ENCODE measurements at places on chromosomes 5 and 9.

- no peak for DNase-seq
These were observed 137.2 kb upstream of the FST start for GRCh38 chr5:53343187-53343586.

DNA sequence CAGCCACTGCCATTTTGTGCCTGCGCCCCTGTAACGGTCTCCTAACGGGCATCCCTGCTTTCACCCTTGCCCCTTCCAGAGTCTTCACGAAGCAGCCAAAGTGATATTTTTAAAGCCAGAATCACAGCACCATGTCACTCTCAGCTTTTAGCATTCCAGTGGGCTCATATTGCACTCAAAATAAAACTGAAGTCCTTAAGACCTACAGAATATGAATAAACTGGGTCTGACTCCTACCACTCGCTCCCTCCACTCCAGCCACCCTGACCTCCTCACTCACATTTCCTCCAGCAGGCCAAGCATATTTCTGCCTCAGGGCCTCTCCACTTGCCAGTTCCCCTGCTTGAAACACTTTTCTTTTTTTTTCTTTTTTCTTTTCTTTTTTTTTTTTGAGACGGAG, 2.4 kb upstream of the PDLIM7 start:
- DNase-seq: no peak

DNA sequence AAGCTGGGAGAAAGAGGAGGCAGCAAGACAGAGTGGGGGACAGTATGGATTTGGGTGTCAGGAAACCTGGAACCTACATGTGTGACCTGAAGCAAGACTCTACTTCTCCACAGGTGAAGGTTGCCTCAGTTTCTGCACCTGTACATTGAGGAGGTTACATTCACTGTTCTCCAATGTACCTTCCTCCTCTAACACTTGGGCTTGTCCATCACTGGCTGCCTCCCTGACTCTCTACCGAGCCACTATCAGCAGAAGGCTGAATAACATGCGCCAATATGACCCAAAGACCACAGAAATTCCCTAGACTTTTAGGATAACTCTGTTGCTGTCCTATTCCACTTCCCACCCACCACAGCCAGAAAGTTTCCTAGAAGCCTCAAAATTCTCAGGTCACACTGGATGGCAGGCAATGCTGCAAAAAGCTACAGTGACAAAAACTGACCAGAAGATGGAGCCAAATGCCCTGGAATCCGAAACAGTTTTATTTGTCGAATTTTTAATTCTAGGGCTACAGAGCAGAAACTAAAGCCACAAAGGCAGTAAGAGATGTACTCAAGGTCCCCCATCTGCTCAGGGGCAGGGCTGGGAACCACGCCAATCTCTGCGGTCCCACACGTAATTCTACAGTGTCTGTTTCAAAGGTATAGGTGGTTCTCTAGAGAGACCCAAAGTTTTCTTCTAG, 64.4 kb downstream of the FAM114A2 start:
- no peak for DNase-seq

DNA sequence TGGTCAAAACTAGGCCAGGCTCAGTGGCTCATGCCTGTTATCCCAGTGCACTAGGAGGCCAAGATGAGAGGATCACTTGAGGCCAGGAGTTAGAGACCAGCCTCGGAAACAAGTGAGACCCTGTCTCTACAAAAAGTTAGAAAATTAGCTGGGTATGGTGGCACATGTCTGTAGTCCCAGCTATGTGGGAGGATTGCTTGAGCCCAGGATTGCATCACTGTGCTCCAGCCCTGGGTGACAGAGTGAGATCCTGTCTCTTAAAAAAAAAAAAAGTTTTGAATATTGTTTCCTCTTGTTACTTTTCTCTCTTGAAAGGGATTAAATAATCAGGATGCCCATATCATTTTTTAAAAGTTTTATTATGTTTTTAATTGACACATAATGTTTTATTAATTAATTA, 7.6 kb downstream of the ARHGEF37 start:
- DNase-seq: no peak

GRCh38 chr5:55222092-55222984, 4.8 kb downstream of the MCIDAS start:
- DNase-seq: no peak

GRCh38 chr9:116099821-116100220, 53.8 kb upstream of the PAPPA start:
- no peak for DNase-seq

DNA sequence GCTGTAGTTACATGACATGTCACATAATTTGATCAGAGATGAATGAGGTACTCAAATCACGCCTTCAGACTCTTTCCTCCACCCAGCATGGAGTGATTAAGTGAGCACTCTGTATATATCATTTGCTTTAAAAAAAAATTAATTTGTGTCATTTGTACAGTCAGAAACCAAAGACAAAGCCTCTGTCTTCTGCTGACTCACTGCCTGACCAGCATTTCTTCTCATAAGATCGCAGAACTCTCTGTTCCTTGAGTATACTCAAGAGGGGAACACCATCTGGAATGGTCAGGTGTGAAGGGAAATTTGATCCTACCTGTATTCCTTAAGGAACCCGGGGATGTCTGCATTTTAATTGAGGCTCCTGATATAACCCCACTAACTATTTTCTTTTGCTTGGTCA, 254.4 kb downstream of the FAM114A2 start:
- no peak for DNase-seq

GRCh38 chr5:32083981-32084430, 90.1 kb downstream of the GOLPH3 start:
- DNase-seq: no peak

GRCh38 chr9:132978112-132978450, 413 bp upstream of the GFI1B start:
- no peak for DNase-seq

DNA sequence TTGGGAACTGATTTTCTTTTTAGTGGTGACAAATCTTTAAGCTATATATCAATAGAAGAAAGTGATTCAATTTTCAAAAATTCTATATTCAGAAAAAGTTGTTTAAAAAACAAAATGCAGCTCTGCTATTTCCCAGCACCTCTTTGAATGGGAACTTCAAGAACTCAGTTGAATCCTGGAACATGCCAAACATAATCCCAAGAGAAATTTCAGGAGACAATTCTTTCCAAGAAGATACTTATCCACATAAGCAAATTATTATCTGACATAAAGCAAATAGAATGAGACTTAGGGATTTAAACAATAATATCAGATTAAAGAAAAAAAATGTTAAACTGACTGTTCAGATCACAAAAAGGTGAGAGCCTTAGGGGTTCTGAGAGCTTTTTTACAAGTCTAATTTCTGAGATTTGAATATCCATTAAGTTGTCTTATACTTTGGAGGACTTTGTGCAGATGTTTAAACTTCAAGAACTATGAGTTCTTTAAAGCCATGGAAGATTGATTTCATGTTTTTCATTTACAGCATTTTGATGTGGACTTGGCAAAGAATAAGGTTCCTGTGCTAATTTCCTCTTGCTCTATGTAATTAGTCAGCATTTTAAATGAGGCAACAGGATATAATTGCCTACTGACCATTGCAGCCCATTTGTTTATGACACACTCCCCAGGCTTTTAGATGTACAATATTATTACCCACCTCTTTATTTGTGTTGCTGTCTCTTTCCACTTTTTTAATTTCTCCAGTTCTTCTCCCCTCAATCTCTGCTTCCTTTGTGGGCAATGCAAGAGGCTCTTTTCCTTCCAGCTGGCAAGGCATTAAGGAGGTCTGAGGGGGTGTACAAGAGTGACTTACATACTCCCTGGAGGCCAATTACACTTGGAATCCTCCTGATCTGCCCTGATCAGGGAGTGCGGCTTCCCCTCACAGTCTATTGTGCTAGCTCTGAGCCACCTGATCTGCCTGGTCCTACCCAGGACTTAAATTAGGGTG, 419.1 kb downstream of the NR2F1-AS1 start:
- no peak for DNase-seq

DNA sequence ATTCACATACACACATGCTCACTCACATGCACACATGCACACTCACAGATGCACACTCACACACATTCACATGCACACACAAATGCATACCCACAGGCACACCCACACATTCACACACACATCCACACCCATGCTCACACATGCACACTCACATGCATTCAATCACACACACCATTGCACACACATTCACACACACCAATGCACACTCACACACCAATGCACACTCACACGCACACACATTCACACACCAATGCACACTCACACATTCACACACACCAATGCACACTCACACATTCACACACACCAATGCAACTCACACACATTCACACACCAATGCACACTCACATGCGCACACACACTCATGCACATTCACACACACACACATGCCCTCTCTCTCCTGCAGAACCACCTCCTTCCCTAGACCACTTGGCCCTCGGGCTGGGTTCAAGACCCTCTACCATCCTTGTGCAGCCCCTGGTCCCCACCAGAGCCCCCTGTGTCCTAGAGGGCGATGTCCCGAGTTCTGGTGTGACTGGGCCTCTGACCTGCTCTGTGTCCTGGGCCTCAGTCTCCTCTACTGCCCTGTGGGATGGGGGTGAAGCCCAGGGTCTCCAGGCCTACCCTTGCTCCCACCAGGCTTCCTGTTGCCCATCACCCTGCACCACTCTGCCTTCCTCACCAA, 139.0 kb downstream of the OLFM1 start:
- no peak for DNase-seq

GRCh38 chr9:89497257-89497963, 503 bp downstream of the SEMA4D start:
- DNase-seq: no peak

DNA sequence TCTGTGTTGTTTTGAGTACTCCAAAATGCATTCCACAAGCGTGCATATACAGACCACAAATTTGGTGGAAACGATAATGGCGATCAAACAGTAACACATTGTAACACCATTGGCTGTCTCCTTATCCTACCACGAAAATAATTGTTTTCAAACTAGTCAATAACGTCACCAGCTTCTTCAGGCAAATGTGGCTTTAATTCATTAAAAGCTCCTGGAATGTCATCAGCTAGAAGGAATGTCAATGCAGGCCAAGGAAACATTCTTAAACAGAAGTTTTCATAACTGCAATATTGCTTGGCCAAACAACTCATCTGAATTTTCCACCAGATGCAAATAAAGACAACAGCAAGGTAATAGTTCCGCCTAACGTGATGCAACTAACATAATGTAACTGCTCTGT, 71.6 kb upstream of the XPA start:
- DNase-seq: no peak

DNA sequence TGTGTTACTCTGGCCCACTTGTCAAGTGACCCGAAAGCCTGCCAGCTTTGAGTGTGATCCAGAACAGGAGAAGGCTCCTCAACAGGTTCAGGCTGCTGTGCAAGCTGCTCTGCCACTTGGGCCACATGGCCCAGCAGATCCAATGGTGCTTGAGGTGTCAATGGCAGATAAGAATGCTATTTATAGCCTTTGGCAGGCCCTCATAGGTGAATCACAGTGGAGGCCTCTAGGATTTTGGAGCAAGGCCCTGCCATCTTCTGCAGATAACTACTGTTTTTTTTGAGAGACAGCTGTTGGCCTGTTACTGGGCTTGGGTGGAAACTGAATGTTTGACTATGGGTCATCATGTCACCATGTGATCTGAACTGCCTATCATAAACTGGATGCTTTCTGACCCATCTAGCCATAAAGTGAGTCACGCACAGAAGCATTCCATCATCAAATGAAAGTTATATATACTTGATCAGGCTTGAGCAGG, 180.8 kb downstream of the CARTPT start:
- no peak for DNase-seq

DNA sequence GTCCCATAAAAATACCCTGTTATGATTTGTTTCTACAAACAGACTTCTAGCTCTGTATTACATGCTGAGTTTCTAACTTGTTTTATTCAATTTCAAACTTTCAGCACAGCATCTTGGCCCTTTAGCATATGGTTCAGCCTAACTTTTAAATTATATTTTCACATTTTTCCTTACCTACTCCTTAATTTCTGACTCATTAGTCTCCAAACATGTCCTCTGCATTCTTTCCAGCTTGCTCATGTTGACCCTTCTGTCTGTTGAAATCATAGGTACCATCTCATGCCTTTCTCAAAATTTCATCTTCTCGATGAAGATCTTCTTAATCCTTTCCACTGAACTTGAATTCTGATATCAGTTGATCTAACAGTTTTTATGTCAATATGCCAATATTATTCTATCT, 200.9 kb upstream of the RIOK2 start:
- no peak for DNase-seq

DNA sequence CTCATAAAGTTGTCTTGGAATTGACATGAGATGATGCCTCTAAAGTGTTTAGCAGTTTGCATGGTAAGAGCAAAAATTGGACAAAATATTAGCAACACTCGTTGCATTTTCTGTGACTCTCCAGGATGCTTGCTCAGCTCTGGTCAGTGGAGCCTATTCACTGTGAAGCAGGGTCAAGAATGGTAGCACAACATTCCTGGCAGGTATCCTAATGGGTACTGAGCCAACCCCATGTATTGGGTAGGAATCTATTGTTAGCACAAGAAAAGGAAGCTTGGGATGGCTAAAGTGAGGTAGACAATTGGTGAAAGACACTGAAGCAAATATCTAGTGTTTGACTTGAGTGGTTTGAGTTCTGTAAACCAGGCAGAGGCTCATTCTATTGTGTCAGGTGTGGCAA, 10.4 kb upstream of the ACTBL2 start:
- DNase-seq: no peak
